ENCODE measurements at places on chromosomes 13 and 19. TPM values are rescaled to one million over a fixed set of nuclear protein-coding genes. Genes with fewer than 3 reads are reported as not detected.

DNA sequence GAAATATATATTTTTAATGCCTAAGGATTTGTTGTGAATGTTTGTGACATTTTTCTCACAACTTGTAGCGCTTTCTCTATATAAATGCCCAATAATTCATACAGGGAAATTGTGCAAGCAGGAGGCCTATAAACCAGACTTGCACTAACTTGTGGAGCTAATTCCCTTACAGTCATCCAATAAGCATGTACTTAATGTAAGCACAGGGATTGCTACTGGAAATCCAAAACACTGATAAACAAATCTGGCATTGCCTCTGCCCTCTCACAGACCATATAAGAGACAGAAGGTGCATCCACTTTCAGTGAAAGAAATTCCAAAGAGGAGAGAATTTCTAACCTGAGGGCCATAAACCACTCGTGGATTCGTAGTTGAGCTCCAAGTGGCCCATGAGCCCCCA is 518.8 kb downstream of the MYO16 start:
- DNase-seq: no peak

- DNase-seq: no peak
Observed at GRCh38 chr19:7101498-7102253, 32.2 kb downstream of the ZNF557 start.

GRCh38 chr13:42766016-42766415 is 15.4 kb upstream of the FAM216B start:
- no peak for DNase-seq

DNA sequence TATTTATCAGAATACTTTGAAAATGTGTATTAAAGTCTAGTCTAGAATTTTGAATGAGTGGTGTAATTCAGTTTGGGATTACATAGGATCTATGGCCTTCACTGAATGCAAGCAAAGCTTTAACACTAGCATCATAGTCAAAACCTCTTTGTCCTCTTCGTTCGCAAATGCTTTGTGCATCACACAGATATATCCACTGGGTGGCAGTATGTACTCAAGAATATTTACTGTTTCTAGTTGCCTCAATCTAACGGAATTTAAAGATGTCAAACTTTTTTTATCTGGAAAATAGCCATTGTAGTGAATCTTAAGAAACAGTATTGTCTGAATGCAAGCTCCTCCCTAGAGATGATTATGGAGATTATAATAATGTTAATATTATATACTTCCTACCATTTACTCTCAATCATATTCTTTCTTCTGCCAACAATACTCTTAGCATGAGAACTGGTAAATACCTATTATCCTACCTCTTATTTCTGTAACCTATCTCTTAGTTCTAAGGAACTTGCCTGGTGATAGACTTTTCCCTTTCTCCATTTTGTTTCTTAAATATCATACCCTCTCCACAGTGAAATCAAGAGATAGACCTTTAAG is 25.8 kb downstream of the LACC1 start:
- DNase-seq: no peak

GRCh38 chr19:728011-728410 is 19.3 kb downstream of the PALM start:
- no peak for DNase-seq

DNA sequence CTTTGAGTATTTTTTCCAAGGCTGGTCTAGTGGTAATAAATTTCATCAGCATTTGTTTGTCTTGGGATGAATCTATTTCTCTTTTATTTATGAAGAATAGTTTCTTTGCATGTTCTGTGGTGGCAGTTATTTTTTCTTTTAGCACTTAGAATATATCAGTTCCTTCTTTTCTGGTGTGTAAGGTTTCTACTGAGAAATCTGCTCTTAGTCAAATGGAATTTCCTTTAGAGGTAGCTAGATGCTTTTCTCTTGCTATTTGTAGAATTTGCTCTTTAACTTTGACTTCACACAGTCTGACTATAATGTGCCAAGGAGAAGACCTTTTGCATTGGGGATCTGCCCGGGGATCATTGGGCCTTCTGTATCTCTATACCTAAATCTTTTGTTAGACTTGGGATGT is 4.1 kb upstream of the SIGLEC6 start:
- no peak for DNase-seq

GRCh38 chr13:98103531-98103930 is 39.4 kb upstream of the FARP1 start:
- no peak for DNase-seq

CYP2A6 gene
- total RNA-seq: not detected

DNA sequence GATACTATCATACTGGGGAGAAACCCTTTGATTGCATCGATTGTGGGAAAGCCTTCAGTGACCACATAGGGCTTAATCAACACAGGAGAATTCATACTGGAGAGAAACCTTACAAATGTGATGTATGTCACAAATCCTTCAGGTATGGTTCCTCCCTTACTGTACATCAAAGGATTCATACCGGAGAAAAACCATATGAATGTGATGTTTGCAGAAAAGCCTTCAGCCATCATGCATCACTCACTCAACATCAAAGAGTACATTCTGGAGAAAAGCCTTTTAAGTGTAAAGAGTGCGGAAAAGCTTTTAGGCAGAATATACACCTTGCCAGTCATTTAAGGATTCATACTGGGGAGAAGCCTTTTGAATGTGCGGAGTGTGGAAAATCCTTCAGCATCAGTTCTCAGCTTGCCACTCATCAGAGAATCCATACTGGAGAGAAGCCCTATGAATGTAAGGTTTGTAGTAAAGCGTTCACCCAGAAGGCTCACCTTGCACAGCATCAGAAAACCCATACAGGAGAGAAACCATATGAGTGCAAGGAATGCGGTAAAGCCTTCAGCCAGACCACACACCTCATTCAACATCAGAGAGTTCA is 12.9 kb upstream of the ZNF470 start:
- DNase-seq: no peak

DNA sequence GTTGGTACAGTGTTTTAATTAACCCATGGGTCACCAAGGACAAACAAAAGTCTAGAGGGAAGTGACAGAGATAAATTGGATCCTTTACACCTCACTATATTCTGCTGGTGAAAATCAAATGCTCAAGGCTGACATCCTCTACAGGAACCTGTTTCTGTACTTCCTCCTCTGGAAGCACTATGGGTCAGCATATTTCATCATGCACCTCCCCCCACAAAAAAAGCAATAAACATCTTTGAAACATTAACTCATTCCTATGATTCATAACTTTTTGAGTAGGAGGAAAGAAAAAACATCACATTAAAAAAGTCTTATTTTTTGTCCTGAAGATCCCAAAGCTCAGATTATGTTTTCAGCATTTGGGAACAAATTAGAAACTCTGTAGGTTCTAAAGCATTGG is 588.3 kb upstream of the SGCG start:
- DNase-seq: no peak

DNA sequence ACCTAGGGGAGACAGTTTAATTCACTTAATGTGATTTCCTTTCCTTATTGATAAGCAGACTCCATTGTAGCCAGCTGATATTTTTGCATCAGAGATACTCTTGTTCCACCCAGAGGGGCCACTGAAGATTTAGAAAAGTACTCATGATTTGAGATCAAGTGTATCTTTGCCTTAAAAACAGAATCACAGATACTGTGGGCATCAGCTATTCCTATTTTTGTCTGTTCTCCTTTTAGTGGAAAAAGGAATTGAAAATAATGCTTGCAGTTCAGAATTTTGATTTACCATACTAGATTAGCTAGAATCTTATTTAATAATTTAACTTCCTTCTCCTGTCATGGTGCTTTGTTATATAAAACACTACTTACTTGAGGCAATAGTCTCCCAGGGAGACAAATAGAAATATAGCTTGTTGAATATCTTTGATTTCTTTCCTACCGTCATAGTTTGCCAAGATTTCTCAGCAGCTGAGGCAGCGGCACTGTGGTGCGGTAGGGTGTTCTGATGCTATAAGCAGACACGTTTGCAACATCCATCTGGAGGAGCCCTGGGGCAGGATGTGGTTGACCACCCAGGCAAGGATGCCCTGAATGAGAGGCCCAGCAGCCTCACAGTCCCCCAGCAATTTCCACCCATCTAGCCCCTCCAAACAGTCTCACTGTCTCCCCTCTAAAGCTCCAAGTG is 47.0 kb upstream of the RAP2A start:
- no peak for DNase-seq

APOC1 gene
- total RNA-seq: 2.2 TPM

ZNF587 gene
- 30.8 TPM for total RNA-seq

RFPL4A gene
- not detected for total RNA-seq

Data from chondrocyte (in vitro differentiated cells).